ENCODE measurements at places on chromosomes 5 and 9. TPM values are rescaled to one million over a fixed set of nuclear protein-coding genes. Genes with fewer than 3 reads are reported as not detected.
A peak's percentile ranks its signal among the peaks of the same experiment; 100 is the strongest.

The C9orf43 gene
- not detected for total RNA-seq

The TXNDC8 gene
- total RNA-seq = not detected

The TMEFF1 gene
- not detected for total RNA-seq

The BTNL8 gene
- not detected for total RNA-seq

The TXNDC15 gene
- total RNA-seq = 211 TPM

GRCh38 chr5:12019306-12019705, 115.1 kb upstream of the CTNND2 start:
- H3K36me3 ChIP-seq = no peaks in the 10 kb centered on the region
- DNase-seq = no peak

DNA sequence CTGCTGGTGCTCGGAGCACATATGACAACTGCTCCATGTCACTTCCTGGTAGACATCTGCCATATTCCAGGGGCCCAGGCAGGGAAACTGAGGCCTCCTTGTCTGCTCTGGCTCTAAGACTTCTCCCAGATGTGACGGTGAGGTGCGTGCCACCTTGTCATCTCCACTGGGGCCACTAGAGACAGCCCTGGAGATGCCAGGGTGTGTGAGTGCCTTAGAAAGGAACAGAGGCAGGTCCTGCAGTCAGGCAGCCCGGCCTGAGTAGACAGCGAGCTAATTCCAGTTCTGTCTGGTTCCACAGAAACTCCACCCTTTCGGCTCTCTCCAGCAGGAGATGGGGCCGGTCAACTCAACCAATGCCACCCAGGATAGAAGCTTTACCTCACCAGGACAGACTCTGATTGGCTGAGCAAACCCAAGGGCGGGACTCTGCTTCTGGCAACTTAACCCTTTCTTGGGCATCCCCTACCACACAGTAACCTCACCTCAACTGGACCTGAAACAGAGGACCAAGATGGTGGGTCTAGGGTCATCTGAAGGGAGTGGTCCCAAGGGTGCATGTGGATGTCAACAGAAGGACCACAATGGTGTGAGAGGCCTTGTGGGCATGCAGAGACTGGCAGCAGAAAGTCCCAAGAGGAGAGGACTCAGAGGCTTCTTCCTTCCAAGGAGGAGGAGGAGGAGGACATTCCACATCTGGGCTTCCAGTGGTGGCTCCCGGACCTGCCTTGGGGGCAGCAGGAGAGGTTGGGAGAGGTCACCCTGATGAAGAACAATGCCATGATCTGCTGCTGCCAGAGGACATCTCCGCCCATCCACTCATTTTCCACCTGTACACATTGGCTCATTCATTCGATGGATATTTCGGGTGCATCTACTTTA, 77.7 kb downstream of the RGS3 start:
- H3K36me3 ChIP-seq = peaks cover 28% of the 10 kb centered on the region
- H3K4me3 ChIP-seq = no peak overlapping the region
- H3K4me1 ChIP-seq = peaks cover 14% of the 10 kb centered on the region
- no peak overlapping the region for H3K27ac ChIP-seq
- H3K27me3 ChIP-seq = no peaks in the 10 kb centered on the region
- DNase-seq = peak; percentile 63

DNA sequence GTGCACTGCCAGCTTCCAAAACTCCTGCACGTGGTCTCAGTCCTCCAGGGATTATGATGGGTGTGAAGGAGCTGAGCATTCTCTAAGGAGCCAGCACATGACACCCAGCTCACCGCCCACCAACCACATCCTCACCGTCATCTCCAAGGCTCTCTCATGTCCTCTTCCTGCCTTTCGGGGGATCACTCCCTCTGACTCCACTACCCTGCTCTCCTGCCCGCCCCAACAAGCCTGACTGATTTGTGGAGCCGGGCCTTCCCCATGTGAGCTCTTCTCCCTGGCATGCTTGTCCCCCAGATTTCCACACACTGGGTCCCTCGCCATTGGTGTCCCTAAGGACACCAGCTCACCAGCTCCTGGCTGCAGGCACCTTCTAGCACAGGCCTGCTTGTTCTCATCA, 1.9 kb downstream of the ABO start:
- no peak for DNase-seq
- no peaks in the 10 kb centered on the region for H3K4me1 ChIP-seq
- no peak overlapping the region for H3K4me3 ChIP-seq
- H3K27me3 ChIP-seq = peaks cover 8% of the 10 kb centered on the region
- H3K36me3 ChIP-seq = no peaks in the 10 kb centered on the region

DNA sequence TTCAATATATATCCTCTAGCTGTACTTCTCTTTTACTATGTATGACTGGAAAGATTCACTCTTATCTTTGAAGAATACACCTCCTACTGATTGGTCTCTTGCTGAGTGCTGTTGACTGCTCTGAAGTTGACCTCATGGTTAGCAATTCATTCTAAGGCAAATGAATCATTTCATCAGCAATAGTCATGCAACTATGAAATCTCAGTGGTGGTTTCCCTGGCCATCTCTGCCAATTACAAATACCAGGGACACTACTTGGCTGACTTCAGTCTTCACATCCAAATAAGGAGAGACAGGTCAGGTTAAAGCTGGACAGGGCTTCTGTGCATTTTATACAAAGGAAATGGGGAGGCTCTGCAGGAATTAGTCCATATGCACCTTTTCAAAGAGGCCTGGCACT, 333.5 kb upstream of the ACTBL2 start:
- no peaks in the 10 kb centered on the region for H3K27me3 ChIP-seq
- H3K36me3 ChIP-seq = no peaks in the 10 kb centered on the region
- no peak overlapping the region for H3K4me3 ChIP-seq
- no peak for DNase-seq

DNA sequence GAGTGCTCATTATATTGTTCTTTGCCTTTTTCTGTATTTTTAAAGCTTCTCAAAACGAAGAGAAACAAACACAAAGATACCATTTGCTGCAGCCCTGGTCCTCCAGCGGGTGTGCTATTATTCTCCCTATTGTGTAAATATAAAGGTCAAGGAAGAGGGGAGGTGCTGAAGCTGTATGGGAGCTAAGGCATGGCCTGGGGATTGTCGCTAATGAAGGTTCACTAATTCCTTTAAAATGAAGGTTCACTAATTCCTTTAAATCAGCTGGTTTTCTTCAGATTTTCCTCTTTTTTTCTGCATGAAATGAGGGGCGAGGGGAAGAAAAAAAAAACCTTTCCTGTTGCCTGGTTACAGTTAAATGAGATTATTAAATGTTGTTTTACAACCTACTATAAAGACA, 74.5 kb upstream of the MAP1B start:
- H3K4me3 ChIP-seq = no peak overlapping the region
- H3K36me3 ChIP-seq = no peaks in the 10 kb centered on the region
- no peak for DNase-seq

GRCh38 chr9:30075022-30075421, 2309.4 kb upstream of the ACO1 start:
- H3K27ac ChIP-seq = no peak overlapping the region
- H3K4me1 ChIP-seq = no peaks in the 10 kb centered on the region
- H3K27me3 ChIP-seq = no peaks in the 10 kb centered on the region
- DNase-seq = no peak

GRCh38 chr5:125412561-125413495, 666.4 kb upstream of the ZNF608 start:
- peak overlapping the region; percentile 48 for H3K4me3 ChIP-seq
- peaks cover 3% of the 10 kb centered on the region for H3K4me1 ChIP-seq
- peak overlapping the region; percentile 69 for H3K27ac ChIP-seq
- no peaks in the 10 kb centered on the region for H3K27me3 ChIP-seq

GRCh38 chr5:174527916-174528540, 196.4 kb upstream of the MSX2 start:
- no peaks in the 10 kb centered on the region for H3K36me3 ChIP-seq
- peaks cover 12% of the 10 kb centered on the region for H3K4me1 ChIP-seq
- no peak overlapping the region for H3K4me3 ChIP-seq
- no peak overlapping the region for H3K27ac ChIP-seq
- H3K27me3 ChIP-seq = no peaks in the 10 kb centered on the region

DNA sequence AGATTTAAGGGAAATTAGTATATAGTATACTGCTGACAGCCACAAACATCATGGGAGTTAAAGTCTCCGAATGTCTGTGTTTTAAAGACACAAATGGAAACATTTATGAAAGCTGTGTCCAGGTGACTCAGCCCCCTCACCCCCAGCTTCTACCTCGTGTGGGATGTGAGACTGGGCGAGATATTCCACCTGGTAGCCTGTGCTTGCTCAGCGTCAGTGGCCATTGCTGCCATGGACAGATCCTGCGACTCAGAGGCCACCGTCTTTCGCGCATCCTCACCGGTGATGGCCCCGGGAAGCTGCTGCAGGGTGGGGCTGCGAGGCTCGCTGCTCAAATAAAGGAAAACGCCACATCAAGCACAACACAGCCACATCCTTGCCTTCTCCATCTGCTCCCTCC, 31.2 kb upstream of the EXOC3 start:
- H3K27ac ChIP-seq = no peak overlapping the region
- no peaks in the 10 kb centered on the region for H3K36me3 ChIP-seq
- no peak overlapping the region for H3K4me3 ChIP-seq
- H3K4me1 ChIP-seq = no peaks in the 10 kb centered on the region
- DNase-seq = no peak

- H3K27ac ChIP-seq = no peak overlapping the region
- H3K4me3 ChIP-seq = no peak overlapping the region
- no peak for DNase-seq
- no peaks in the 10 kb centered on the region for H3K36me3 ChIP-seq
- H3K4me1 ChIP-seq = peaks cover 9% of the 10 kb centered on the region
Measured at GRCh38 chr5:15786326-15786725, 286.3 kb downstream of the FBXL7 start.

GRCh38 chr5:141686648-141687416, 4.8 kb upstream of the ARAP3 start:
- no peak overlapping the region for H3K4me3 ChIP-seq
- H3K27me3 ChIP-seq = no peaks in the 10 kb centered on the region
- no peak overlapping the region for H3K27ac ChIP-seq
- H3K4me1 ChIP-seq = no peaks in the 10 kb centered on the region
- H3K36me3 ChIP-seq = no peaks in the 10 kb centered on the region

GRCh38 chr5:94209774-94210355, 408.5 kb downstream of the KIAA0825 start:
- no peak overlapping the region for H3K4me3 ChIP-seq
- H3K4me1 ChIP-seq = no peaks in the 10 kb centered on the region
- DNase-seq = no peak
- H3K36me3 ChIP-seq = no peaks in the 10 kb centered on the region
- no peak overlapping the region for H3K27ac ChIP-seq
- H3K27me3 ChIP-seq = no peaks in the 10 kb centered on the region

DNA sequence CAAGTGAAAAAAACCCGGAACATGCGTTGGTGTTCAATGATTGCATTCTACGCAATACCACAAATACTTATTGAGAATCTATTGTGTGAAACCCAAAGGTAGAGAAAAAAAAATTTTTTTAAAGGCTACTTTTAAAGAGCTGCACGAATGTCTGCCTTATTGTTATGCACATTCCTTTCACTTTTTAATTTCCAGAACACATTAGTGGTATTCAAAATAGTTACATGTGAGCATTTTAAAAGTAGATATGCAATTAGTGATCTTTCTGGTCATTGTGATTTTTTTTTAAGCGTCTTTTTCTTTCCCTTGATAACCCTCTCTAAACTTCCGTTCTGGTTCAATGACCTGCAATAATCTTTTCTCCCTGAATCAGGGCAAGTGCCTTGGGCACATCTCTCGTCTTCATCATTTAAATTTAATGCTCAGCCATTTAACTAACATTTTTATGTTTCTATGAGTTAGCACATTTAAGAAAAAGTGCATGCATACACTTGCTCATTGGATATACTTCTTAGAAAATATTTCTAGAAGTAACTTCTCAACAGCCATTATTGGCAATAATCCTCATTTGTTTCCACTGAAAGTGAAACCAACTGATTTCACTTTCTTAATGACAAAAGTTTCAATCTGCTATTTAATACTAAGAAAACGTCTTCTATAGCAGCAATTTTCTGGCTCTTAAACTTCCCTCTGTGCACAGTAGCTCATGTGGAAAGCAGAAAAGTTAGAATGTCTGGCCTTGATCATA, 80.3 kb downstream of the CDH6 start:
- no peaks in the 10 kb centered on the region for H3K36me3 ChIP-seq
- peak overlapping the region; percentile 5 for H3K4me3 ChIP-seq
- H3K4me1 ChIP-seq = no peaks in the 10 kb centered on the region
- no peak for DNase-seq

GRCh38 chr5:150333400-150333799, 24.1 kb upstream of the TCOF1 start:
- no peak for DNase-seq
- no peak overlapping the region for H3K27ac ChIP-seq
- H3K36me3 ChIP-seq = no peaks in the 10 kb centered on the region
- no peaks in the 10 kb centered on the region for H3K4me1 ChIP-seq
- no peaks in the 10 kb centered on the region for H3K27me3 ChIP-seq

- H3K36me3 ChIP-seq = no peaks in the 10 kb centered on the region
- H3K4me3 ChIP-seq = no peak overlapping the region
- peak overlapping the region; percentile 71 for H3K27ac ChIP-seq
- no peaks in the 10 kb centered on the region for H3K27me3 ChIP-seq
- peaks cover 30% of the 10 kb centered on the region for H3K4me1 ChIP-seq
- DNase-seq = no peak
Measured at GRCh38 chr5:81854915-81855314, 104.0 kb upstream of the SSBP2 start.

- no peaks in the 10 kb centered on the region for H3K27me3 ChIP-seq
- no peak for DNase-seq
- H3K36me3 ChIP-seq = no peaks in the 10 kb centered on the region
- no peak overlapping the region for H3K27ac ChIP-seq
- no peak overlapping the region for H3K4me3 ChIP-seq
Measured at GRCh38 chr9:23842565-23843129, 16.6 kb upstream of the ELAVL2 start.

GRCh38 chr5:95081982-95082381, 202.9 kb downstream of the MCTP1 start:
- H3K27me3 ChIP-seq = no peaks in the 10 kb centered on the region
- no peak overlapping the region for H3K27ac ChIP-seq
- no peaks in the 10 kb centered on the region for H3K4me1 ChIP-seq
- no peaks in the 10 kb centered on the region for H3K36me3 ChIP-seq
- no peak for DNase-seq

- H3K36me3 ChIP-seq = no peaks in the 10 kb centered on the region
- no peak overlapping the region for H3K4me3 ChIP-seq
- H3K27me3 ChIP-seq = no peaks in the 10 kb centered on the region
Measured at GRCh38 chr5:152527358-152528052, 122.4 kb upstream of the NMUR2 start.

DNA sequence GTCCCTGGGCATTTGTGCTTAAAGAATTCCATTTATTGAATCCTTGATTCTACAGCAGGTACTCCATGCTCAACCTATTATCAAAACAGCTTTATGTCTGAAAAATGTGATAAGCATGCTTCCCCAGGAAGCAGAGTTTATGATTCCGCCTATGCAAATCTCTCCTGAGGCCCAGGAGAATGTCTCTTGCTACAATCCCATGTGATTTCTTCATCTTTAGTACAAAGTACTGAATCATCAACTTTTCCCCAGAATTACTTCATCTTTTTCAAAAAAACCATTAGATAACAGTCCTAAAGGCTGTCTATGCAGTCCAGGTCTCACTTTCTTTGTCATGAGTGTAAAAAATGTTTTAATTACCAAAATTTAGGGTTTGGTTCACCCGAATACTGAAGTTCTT, 130.2 kb upstream of the ADAMTSL1 start:
- H3K4me3 ChIP-seq = no peak overlapping the region
- no peaks in the 10 kb centered on the region for H3K36me3 ChIP-seq
- peaks cover 2% of the 10 kb centered on the region for H3K4me1 ChIP-seq
- H3K27ac ChIP-seq = no peak overlapping the region
- DNase-seq = no peak

All from ascending aorta (tissue), 2 donors.